ENCODE measurements at places on chromosomes 2 and 18.

DNA sequence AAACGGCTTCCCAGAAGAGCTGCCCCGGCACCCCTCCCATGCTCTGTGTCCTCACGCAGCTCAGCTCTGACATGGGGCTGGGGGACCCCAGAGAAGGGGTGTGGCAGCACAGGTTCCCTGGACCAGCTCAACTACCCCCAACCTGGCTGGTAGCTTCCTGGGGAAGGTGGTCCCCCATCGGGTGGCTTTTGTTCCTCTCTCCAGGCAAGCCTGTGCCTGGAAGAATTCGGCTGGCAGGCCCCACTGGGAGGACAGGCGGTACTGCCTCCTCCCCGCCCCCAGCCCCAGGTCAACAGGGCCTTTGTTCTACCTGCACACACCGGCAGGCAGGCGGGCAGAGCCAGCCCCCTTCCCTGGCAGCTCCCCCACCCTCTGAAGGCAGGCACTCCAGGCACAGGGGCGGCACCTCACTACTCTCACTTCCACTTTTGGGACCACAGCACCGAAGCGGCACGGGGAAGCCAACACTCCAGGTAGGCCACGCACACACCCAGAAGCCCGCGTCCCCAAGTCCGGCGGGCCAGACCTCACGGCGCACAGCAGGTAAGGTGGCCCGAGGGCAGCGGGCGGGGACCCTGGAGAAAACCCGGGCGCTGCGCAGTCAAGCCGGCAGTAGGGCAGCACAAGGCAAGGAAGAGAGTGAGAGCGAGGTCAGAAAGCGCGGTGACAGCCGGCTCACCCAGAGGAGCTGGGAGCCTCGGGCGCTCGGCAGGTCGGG, 1.3 kb downstream of the HS6ST1 start:
- DNase-seq = no peak

DNA sequence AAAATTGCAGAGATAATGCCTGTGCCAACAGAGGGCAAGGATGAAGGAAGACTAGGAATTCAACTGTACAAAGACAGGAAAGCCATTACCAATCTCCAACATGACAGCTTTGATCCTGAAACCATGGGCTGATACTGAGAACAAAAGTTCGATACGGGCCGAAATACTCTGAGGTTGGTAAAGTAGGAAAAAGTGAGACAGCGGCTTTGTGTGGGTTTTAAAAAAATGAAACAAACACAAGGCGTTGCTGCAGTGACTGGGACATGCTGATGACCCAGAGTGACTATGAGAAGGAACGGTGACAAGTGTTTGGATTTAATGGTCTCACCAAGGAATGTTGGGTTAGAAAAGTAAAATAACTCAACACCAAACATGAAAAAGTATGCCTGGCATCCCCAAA, 24.2 kb upstream of the SDC1 start:
- no peak for DNase-seq

DNA sequence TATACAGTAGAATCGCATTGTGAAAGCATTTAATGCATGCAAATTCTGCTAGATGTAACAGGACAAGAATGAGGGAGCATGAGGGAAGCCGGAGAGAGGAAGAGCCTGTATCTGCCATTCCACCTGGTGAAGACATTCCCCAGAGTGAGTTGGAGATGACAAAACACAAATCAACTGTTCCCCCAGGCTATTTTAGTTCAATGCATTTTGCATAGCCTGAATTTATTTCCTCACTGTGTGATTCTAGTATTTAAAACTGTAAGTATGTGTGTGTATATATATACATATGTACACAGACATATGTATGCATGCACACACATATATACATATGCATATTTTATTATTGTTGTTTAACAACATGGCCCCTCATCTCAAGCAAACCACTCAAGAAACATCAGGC, 54.7 kb downstream of the CCDC68 start:
- no peak for DNase-seq

GRCh38 chr2:6800553-6800952, 65.2 kb downstream of the CMPK2 start:
- no peak for DNase-seq

DNA sequence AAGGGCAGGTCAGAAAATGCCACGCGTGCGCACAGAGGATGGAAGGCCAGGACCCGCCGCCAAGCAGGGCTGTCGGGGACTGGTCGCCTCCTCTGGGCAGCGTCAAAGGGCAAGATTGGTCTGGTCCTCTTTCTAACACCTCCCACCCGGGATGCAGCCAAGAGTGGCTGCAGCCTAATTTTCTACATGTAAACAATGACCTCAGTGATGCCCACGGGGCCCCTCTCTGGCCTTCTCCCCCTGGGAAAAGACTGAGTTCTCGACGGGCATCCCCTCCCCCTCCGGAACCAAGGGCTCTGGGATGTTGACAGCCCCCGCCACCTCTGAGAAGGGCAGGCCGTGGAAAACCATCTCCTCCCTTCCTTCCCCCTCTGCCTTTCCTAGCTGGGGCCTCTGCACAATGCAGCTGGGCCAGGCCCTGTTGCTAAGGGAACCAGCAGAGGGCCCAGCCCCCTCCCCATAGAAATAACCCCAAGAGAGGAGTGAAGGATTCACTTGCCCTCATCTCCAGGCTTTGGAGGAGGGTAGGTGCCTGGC, 80.0 kb upstream of the ZNF532 start:
- no peak for DNase-seq
